ENCODE measurements at places on chromosomes 2 and 18. TPM values are rescaled to one million over a fixed set of nuclear protein-coding genes. Genes with fewer than 3 reads are reported as not detected.

DNA sequence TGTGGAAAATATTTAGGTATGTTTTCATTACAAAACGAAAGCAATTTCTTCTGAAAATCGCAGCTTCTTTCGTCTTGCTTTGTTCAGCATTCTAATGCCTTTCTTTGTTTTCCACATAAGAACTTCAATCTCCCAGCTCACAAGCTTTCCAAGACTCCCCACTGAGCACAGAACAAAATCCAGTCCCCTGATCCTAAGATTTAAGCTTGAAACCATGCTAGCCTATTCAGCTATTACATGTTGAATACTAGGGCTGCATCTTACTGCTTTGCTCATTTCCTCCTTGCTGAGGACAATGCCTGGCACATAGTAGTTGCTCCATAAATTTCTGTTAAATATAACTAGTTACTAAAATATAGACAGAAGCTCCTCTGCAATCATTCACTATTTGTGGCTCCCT, 160.6 kb downstream of the GALNT3 start:
- DNase-seq: no peak

GRCh38 chr18:57231864-57232263, 85.0 kb downstream of the BOD1L2 start:
- no peak for DNase-seq

- no peak for DNase-seq
Measured at GRCh38 chr2:41222593-41222992, 770.7 kb upstream of the SLC8A1 start.

The PHLPP1 gene
- total RNA-seq: 6.3 TPM

The SLC8A1 gene
- total RNA-seq: 0.59 TPM

- no peak for DNase-seq
Measured at GRCh38 chr18:9558387-9559064, 55.8 kb downstream of the PPP4R1 start.

The MTA3 gene
- 65.6 TPM for total RNA-seq
